ENCODE measurements at places on chromosomes 2 and 18.

- peak; percentile 12 for DNase-seq
Observed at GRCh38 chr2:127100251-127101047, 6.5 kb downstream of the BIN1 start.

- no peak for DNase-seq
Observed at GRCh38 chr2:171921970-171922229, 361 bp upstream of the HAT1 start.

DNA sequence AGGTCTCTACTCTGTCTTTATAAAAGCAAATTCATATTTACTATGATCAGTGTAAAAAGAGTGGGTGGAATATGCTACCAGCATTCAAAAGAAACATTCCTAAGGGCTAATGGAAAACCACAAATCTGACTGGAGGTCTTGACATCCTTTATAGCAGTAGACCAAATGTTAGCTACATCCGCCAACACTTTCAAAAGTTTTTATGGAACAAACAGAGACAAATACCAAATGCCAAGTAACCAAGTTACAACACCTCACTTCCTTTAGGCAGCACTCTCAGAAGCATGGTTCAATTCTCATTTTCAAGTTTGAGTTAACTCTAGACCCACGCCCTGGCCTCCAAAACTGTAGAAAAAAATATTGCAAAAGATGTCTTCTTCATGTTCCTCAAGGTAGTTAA lies 78.3 kb upstream of the SETBP1 start:
- DNase-seq = no peak

- DNase-seq = no peak
Observed at GRCh38 chr2:62055724-62056336, 140.1 kb upstream of the B3GNT2 start.

GRCh38 chr2:88053296-88053695 lies 2.3 kb downstream of the KRCC1 start:
- DNase-seq = no peak

GRCh38 chr2:172373766-172374165 lies 53.6 kb upstream of the ITGA6 start:
- no peak for DNase-seq

GRCh38 chr18:54928236-54928635 lies 31.0 kb downstream of the CCDC68 start:
- no peak for DNase-seq

- DNase-seq = no peak
Observed at GRCh38 chr2:84781942-84782716, 98.8 kb downstream of the TRABD2A start.

DNA sequence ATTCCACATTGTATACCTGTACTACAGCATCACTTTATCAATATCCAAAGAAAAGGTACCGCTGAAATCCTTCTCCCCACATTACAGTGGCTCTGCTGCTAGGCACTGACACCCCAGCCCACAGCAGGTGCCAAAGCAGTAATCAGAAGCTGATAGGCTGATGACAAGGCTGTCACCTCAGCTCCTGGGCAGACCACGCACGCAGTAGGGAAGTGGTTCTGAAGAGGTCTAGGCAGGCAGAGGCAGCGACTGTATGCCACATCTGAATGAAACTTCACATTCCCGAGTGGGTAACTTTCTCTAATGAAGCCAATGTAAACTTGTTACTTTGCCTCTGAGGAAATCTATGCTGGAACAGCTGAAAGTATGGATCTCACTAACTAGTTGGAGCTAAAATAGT lies 113.0 kb downstream of the MEP1B start:
- DNase-seq = no peak

- DNase-seq = no peak
Observed at GRCh38 chr2:152075461-152076050, 23.3 kb downstream of the CACNB4 start.

DNA sequence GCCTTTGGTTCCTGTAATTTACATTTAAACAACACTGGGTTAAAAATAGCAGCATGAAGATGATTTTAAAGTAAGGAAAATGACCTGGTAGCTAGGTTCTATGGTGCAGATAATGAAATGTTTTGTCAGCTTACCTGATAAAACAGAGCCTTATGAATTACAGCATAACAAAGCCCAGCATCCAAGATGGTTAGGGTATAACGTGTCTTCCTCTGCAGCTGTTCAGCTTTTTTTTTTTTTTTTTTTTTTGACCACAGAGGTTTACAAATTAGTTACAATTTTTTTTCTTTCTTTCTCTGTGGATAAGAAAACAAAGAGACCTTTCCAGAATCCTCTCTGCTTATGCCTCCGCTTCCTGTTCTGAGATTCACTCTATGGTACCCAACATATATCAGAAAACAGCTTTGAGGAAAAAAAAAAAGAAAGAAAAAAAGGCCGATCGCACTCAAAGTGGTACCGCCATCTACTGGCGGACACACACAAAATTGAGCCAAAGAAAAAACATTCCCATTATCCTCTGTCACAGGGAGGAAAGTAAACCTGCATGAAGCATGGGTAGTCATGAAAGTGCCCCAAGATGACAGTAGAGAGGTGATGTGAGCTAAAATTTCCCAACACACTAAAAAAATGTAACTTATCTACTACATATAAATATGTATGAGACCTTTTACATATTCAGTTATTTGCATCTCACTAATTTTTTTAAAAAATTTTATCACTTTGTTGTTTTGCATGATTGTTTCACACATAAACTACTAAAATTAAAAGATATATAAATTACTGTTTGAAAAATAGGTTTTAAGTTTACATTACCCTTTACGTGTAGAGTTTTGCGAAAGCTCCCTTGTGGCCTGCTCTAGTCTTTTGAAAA lies at the start of gene SCN3A:
Gene SCN3A (minus strand): TSS at position 362 of the 871 bp plus-strand sequence. CDS start 27,656 bp downstream, outside the sequence.
- DNase-seq = peak; percentile 53

GRCh38 chr2:222730366-222730999 lies 59.0 kb downstream of the MOGAT1 start:
- DNase-seq = no peak

DNA sequence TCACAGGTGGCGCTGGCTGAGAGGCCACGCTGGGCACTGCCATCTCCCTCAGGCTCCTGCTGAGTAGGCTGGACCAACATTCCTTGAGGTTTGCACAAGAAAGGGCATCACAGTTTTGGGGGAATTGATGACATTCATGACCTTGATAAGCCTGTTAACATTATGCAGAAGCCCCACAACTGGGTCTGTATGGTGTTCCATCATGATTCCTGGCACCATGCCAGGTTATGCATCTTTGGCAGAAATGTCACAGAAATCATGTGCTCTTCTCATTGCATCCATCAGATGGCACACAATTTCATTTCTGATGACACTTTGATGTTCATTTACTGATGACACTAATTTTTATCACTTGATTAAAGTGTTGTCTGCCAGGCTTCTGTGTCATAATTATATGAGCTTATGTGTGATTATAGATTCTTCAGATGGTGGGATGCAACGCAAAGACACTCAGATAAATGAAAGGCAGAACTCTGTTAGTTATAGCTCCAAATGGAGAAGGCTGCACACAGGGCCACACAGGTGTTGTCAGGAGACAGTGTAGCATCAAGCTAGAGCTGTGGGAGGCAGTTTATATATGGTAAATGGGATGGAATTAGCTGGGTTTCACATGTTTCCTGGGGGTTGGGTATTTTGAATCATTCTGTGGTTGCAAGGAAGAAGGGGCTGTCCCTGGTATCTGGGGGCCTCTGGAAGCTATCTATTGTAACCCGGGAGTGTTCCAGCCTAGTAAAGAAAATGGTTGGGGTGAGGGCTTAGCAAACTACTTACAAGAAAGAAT lies 191.3 kb downstream of the SLC39A10 start:
- no peak for DNase-seq

GRCh38 chr2:40412456-40412855 lies 39.4 kb downstream of the SLC8A1 start:
- DNase-seq = no peak

DNA sequence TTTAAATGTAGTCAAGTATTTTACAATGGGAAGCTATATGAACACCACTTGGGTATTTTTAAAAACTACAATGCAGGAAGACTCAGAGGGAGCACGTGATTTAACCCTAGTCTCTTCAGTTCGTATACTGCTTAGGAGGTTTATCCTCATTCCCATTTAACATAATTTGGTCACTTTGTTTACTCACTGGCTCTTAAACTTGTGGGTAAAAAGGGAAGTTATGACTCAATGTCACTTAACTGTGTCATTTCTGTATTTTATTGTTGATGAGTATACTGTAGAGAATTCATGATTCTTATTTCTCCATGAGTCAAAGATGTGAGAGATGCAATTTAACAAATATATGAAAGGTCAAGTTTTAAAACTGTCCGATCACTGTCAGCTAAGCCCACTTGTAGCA lies 48.2 kb downstream of the SLC66A3 start:
- no peak for DNase-seq

- DNase-seq = no peak
Observed at GRCh38 chr2:66531567-66531966, 96.6 kb downstream of the MEIS1 start.

DNA sequence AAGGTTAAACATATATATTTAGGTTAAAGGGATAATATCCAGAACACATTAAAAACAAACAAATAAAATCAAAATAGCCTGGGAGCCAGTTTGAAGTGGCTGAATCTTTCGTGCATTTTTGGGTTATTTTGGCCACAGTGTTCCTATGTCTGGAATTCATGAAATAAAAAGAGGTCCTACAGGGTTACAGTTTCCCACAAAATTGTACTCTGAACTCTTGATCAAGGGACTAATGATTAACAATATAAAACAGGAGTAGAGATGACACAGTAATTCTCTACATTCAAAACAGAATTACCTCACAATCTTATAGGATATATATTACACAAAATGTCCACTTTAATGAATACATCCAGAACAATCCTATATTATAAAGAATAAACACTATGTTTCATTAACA lies 24.9 kb downstream of the VPS4B start:
- DNase-seq = no peak

DNA sequence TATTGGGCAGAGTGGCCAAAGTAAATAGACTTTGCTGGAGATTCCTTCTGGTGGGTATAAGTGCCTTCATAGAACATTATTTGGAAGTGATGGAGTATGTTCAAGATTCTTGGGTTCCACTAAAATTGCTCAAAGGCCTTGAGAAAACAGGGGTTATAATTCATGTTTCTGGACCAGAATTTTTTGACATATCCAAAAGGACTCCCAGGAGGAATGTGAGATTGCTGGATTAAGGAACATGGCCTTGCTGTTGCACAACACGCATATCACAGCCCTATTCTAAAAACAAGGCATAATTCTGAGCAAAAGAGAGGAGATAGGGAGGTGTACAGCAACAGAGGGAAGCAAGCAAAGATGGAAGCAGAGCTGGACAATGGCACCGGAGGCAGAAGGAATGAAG lies 111.7 kb upstream of the TNP1 start:
- DNase-seq = no peak

Data from NCI-H510A treated with DMSO at 0.1 percent for 48 hours (cell line).